Mucosa of descending colon (tissue), 3 donors: ENCODE measurements at places on chromosomes 7 and 10.

DNA sequence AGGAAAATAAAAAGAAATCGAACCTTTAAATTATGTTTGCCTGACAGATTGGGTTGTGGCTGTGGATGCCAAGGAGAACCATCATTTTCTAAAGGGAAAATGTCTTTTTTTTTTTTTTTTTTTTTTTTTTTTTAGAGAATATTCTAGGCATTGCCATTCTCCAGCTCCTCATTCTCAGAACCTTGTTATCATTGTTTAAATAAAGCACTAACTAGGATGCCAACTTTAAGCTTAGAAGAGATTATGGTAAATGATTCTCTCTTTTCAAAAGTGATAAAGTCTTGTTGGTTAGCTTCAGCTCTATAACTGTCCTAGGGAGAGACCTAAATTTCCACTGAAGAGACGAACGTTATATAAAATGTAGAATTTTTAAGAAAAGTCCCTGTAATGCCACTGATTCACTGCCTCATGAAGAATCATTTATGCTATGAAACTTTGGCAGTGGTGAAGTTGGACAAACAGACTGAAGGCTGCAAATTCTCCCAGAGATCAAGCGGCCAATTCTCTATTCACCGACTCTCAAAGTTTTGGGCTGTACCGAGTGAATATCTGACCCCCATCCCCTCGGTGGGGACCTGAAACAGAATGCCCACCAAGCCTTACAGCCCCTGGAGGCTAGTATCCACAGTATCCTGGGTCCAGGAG, 207.9 kb upstream of the PITRM1 start:
- DNase-seq = no peak

DNA sequence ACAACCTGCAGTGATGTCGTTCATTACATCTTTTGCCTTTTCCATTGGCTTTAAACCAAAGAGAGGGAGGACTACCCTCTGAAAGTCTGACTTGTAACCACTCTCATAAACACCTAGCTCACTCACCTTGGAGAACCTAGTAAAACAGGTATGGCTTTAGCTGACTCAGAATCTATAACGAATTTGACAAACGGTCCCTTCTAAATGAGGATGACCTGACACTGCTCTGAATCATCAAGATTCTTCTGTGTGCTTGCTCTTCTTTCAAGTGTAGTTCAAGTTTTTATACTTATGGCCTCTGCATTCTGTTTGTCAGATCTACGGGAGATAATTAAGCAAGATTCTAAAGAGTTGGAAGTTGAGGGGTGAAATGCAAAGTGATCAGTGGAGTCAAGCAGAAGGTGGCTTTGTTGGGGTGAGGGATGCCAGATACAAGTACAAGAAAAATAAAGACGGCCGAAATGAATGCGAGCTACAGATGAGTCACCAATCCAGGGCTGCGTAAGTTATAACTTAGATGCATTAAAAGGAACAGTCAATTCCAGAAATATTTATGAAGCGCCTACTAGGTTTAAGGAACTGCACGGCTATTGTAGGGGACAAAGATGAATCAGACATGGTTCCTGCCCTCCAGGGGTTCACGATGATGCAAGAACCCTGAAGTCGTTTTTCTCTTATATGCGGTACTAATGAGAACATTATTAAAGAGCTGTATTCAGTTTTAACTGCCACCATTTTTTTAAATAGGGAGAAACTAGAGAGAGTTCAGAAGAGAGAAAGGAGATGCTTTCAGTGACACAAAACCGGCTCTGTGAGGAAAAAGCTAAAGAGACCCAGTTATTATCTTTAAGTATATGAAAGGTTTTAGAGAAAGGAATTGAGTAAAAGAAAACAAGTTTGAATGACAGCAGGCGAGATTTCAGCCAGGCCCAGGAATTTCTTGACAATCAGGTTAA, 6.5 kb downstream of the HIPK2 start:
- DNase-seq = no peak

- no peak for DNase-seq
Measured at GRCh38 chr7:102055181-102055976, 231.3 kb upstream of the SH2B2 start.

GRCh38 chr7:24169077-24169624, 114.8 kb upstream of the NPY start:
- no peak for DNase-seq

DNA sequence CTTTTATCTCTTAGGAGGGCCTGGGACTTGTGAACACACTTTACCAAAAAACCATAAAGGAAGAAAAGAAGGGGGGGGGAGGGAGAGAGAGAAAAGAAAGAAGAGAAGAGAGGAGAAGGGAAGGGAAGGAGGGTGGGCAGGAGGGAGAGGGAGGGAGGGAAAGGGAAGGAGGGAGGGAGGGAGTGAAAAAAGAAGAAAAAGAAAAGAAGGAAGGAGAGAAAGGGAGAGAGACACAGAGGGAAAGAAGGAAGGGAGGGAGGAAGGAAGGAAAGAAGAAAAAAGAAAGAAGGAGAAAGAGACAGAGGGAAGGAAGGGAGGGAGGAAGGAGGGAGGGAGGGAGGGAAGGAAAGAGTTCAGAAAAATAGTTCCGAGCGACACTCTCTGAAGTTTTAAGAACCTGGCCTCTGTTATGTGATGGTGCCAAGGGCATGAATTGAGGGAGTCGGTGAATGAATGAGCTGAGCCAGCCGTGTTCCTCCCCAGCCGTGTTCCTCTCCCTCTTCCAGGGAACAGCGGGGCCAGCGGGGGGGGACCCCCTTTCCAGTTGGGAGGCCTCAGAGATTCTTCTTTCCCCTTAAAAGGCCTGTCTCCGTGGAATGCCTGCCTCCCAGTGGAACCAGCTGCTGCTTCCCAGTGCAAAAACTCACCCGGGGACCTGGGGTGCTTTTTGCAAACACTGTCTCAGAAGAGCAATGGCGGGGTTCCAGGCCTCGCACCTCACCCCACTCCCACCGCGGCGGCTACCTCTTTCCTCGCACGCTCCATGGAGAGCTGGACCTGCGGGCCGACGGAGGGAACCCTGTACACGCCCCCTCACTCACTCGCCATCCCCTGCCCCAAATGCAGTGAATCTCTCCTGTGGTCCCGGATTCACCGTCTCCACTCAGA, 84.1 kb downstream of the FOXL3 start:
- peak; percentile 42 for DNase-seq

DNA sequence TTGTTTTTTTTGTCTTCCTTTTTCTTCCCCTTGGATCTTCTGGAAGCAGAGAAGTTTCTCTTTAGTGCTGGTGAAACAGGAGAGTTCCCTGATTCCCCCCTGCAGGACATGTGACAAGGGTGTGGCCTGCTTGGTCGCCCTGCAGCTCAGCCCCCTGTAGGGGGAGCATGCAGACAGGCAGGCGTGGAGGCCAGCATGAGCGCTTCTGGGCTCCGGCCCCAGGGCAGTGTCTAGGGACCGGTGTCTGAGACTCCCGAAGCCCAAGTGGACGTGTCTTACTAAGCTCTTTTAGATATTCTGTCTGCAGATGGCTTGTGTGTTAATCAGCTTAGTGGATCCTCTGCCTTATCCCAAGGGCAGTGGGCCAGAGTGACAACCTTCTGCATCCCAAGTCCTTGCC, 26.1 kb downstream of the PRSS58 start:
- no peak for DNase-seq

- no peak for DNase-seq
Measured at GRCh38 chr10:29050081-29050480, 238.8 kb upstream of the LYZL1 start.

- no peak for DNase-seq
Measured at GRCh38 chr10:6023661-6024333, 38.4 kb downstream of the IL2RA start.

DNA sequence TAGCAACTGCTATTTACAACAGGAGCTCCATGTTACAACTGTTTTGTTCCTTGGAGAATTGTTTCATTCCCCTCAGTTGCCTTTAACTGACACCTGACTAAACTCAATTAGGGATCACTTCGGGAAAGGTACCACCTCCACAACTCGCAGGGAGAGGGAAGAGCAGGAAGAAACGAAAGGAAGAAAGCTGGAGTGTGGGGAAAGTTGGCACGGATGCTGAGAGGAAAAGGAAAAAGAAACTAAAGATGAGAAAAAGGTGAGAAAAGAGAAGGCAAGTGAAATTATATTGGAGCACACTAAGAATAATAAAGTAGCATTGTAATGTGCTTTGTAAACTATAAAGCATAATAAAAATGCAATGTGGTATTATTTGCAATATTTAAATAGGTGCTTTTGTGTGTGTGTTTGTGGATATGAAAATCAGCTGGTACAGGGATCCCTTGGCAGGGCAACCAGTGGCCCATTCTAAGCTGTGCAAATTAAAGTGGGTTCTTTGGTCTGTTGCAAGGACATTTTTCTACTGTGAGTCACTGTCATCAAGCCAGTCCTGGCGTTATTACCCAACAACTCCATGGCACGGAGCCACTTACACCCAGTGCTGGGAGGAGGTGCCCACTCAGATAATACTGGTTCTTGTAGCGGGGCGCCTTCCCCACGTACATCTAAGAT, 45.9 kb downstream of the HIPK2 start:
- DNase-seq = peak; percentile 81

DNA sequence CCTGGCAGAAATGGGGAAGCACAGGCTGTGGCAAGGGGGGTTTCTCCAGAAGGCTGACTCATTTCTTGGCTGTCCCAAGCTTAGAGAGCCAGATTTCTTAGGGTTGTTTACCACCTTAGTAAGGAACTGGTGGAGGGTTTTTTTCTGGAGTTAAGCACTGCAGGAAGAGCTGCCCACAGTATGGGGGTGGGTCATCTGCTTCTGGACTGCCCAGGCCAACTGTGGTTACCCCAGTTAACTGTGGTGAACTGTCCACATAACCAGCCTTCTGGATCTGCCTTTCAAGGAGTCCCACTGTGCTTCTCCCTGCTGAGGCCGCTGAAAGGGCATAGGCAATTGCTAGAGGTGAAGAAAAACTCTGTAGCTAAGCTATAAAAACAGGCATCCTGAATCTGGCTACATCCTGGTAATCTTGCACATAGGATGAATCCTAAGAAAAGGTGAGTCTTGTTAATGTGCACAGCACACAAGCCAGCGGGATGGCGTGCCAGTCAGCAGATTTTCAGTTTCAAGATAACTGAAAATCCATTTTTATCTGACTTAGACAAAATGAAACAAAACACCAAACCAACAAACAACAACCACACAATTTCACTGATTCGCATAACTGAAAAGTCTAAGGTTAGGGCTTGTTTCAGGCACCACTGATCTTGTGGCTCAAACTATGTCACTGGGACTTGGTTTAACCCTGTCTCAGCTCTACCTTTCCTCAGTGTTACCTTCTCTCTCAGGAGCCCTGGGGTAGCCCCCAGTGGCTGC, 21.6 kb upstream of the TSPAN33 start:
- DNase-seq = no peak

DNA sequence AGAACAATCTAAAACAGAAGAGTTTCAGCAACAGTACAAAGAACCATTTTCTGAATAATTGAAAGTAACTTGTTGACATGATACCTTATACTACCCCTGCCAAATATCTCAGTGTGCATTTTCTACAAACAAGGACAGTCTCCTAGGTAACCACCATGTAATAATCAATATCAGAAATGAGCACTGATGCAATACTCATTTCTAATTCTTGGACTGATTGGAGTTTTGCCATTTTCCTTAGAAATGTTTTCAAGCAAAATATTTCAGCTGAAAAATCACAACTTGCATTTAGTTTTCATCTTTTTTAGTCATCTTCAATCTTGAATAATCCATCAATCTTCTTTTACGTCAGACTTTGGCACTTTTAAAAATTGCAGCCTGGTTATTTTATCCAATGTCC, 420.2 kb downstream of the CDC14C start:
- DNase-seq = no peak

- no peak for DNase-seq
Measured at GRCh38 chr10:77855404-77856155, 71.0 kb downstream of the DLG5 start.
